ENCODE measurements at places on chromosomes 5 and 9.

- DNase-seq: no peak
Observed at GRCh38 chr9:135605238-135605781, 34.0 kb downstream of the GLT6D1 start.

DNA sequence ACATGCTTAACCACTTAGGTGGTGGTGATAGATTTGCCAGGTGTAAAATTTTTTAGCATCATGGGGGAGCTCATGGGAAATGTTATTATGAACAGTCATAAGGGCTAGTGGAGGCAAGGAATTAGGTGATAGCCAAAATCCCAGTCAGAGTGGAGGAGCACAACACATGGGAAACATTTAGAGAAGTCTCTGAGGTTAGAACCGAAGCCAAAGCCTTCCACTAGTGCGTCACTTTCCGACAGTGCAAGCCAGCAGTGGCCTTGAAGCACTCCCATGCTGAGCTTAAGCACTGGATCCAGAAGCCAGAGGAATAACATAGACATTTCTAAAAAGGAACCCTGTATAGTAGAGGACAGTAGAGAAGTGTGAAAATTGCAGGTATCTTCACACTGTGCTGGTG is 101.5 kb upstream of the SNX2 start:
- DNase-seq: no peak

- DNase-seq: no peak
Observed at GRCh38 chr9:94649100-94649819, 9.9 kb upstream of the FBP1 start.

DNA sequence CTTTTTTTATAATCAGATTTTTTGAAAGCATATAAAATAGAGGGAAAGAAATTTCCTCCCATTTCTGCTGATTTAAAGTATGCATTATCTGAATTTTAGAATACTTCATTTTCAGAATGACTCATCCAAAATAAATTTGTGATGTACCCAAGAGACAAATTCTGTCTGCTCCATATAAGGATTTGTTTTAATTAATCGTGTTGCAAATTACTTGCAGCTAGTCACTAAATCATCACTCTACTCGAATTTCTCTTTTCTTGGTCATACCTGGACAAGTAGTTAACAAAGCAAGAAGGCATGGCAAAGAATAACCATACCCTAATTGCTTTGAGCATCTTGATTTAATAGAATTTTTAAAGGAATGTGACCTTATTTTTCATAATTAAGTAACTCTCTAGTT is 284.1 kb upstream of the GRAMD2B start:
- no peak for DNase-seq

DNA sequence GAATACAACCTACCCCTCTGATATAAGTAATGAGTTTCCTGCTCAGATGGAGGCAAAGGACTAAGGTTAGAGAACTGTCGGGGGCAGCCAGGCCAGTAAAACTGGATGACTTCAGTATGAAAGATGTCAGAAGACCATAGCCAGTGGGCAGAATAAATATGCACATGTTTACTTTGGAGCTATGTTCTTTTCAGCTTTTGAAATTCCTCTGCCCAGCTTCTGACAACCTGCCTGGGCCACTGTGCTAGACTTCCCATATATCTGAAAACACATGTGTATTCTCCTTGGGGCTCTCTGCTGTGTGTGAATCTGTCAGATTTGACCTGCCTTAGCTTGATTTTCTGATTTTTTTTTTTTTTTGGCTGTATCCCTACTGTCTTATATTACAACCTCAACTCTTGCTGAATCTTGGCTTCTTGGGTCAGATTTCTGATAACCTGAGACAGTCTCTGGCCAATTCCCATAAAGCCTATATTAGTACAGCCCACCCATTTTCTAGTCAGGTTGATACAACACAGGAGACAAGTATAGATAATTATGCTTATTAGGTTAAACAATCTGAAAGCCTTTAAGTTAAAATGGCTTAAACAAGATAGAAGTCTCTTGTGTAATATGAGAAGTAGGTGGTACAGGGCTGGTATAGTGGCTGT is 76.6 kb upstream of the PRLR start:
- no peak for DNase-seq

DNA sequence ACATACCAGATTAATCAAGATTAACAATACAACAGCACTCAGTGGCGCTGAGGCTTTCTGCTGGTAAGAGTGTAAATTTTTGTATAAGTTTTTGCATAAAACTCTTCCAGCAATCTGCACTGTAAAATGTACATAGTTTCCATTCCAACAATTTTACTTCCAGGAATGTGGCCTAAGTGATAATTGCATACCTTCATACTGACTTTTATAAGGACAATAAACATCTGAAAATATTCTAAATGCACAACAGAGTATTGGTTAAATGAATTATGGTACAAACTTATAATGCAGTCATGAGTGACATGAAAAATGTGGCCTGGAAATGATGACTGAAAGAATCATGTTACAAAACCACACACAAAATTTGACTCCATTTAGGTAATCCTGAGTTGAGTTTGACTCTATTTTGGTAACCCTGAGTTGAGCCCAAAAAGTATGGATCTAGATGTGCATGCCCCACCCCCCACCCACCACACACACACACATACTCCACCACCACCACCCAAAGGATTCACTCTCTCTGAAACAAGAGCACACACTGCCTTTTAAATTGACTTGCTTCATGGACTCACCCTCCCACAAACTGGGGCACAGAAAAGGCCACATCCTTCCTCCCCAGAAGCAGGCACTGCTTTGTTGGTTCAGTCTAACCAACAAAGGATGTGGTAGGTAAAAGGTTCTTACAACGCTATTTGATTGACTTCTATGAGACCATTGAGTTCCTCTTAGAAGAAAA is 137.6 kb downstream of the SUSD1 start:
- DNase-seq: peak; percentile 53

DNA sequence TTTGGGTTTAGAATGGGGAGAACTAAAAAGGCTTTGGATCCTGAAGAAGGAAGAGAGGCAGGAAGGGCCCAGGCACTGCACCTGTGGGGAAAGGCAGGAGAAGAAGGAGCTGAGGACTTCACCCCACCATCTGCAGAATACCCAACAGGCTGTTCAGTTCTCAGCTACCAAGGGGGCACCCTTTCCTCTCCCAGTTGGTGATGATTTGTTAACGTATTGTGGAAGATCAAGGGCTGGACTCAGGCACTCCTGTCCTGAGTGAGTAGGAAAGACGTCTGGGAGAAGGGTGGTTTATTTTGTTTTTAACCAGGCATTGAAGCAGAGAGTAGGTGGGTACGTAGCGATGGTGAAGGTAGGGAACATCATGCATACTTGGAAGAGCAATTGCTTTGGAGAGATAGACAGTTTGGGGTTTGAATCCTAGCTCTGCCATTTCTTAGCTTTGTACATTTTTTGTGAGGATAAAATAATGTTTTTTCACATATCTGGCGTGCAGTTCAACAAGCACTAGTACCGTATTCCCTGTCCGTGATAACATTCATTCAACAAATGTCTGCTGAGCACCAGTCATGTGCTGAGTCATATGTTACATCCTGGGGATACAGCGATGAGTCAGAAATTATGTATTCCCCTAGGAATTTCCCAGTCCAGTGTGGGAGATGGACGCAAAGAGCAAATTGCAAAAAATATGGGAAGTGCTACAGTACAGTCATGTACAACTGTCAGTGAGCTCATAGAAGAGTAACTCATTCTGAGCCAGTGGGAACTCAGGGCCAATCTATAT is 2.1 kb downstream of the MSANTD3 start:
- peak; percentile 97 for DNase-seq

DNA sequence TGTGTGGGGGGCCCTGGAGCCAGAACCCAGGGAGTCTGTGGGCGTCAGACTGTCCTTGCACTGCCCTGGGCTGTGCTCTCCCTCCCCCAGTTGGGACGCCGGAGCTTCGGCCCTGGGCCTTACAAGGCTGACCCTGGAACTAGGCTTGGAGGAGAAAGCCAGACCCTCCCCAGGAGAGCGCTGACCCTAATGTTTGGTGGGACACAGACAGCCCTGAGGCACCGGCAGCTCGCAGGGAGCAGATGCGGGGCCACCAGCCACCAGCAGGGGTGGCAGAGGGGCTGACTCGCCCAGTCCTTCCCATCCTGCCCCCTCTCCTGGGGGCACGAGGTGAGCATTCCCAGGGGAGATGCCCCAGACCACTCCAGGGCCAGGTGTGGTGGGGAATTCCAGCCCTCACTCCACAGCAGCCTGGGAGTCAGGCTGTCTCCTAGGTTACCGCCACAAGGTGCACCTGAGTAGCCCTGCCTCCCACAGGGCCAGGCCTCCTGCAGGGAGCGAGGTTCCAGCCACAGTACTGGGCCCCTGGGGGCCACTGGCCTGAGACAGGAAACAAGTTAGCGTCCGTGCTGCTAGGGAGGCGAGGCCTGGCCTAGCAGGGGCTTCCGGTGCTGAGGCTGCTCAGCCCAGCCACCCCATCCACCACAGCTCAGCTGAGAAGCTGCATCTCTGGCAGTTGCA is 134.6 kb downstream of the OLFM1 start:
- DNase-seq: no peak
